Activated T-cell treated with anti-CD3 and anti-CD28 coated beads, Interleukin-2, amount 50 U/mL, for 4 hours (primary cell): ENCODE measurements at places on chromosomes 2 and 18. TPM values are rescaled to one million over a fixed set of nuclear protein-coding genes. Genes with fewer than 3 reads are reported as not detected.

The FHOD3 gene
- total RNA-seq = not detected

The INPP5D gene
- 31.2 TPM for total RNA-seq

The TRPM8 gene
- total RNA-seq = 0.11 TPM

- no peak for DNase-seq
Measured at GRCh38 chr18:51044928-51045585, 15.0 kb downstream of the SMAD4 start.

GRCh38 chr2:240532031-240532775 is 25.6 kb downstream of the ANKMY1 start:
- DNase-seq = no peak

- DNase-seq = no peak
Measured at GRCh38 chr2:29806461-29806860, 114.9 kb downstream of the ALK start.

DNA sequence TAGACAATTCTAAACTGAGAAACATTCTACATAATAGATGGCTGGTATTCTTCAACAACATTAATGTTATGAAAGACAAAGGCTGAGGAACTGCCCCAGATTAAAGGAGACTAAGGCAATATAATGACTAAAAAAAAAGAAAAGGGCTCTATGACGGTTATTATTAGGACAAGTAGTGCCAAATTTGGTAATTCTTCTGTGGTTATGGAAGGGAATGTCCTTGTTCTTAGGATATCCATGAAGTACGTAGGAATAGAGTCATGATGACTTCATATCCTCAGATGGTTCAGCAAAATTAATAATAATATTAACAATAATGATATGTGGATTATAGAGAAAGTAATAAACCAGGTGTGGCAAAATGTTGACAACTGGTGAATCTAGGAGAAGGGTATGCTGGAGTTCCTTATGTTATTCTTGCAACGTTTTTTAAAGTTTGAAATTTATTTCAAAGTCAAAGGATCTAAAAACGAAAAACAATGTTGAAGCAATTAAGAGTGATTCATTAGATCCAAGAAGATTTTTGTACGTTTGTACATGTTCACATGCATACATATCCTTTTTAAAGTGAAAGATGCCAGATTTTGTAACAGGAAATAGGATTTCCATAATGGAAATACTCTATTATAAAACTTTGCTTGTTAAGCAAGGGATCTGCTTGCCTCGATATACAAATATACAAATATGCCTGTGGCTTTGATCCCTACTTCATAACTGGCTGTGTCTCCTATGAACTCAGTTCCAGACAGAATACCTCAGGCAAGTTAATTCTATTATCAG is 27.7 kb upstream of the STRN start:
- DNase-seq = no peak

DNA sequence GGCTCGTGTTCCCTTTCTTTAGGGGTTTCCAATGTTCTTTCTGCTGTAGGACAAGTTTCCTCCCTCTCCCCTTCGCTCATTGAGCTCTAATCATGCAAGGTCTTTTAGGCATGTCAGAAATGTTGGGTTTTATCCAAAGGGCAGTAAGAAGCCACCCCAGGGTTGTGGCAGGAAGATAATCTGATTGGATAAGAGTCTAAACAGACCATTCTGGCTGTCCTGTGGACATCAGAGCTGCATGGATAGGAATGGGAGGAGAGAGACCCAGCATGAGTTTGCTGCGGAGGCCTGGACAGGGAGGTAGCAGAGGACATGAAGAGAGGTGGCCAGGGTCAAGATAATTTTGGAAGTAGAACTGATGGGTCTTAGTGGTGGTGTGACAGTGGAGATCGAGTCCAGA is 88.2 kb downstream of the ACKR3 start:
- DNase-seq = no peak

GRCh38 chr18:58416014-58416703 is 212.7 kb downstream of the ALPK2 start:
- no peak for DNase-seq

DNA sequence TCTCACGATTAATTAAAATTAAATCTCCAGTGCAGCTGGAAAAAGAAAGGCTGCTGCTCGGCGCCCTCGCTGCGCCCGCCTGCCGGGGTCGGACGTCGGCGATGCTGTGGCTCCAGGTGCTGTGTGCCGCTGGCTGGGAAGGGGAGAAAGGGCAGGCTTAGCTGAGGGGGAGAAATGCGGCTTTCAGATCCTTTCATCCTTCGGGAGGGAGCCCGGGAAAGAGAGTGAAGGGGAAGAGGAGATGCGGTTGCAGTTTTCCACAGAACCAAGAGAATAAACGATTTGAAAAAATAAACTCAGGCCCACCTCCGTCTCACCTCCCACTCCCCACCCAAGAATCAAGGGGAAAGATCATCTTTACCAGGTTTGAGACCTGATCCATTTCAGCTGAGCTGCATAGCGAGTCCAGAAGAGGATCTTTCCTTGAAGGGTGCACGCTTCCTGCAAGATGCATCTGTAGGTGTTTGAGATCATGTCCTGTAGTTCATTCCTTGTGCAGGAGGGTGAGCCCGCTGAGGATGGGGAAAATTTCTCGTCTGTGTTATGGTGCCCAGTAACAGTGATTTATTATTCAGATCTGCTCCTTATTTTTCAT is 495 bp downstream of the TMEM169 start:
- DNase-seq = no peak

- no peak for DNase-seq
Measured at GRCh38 chr18:80010551-80010906, 22.2 kb upstream of the TXNL4A start.

GRCh38 chr2:23452853-23453420 is 68.0 kb downstream of the KLHL29 start:
- DNase-seq = no peak

DNA sequence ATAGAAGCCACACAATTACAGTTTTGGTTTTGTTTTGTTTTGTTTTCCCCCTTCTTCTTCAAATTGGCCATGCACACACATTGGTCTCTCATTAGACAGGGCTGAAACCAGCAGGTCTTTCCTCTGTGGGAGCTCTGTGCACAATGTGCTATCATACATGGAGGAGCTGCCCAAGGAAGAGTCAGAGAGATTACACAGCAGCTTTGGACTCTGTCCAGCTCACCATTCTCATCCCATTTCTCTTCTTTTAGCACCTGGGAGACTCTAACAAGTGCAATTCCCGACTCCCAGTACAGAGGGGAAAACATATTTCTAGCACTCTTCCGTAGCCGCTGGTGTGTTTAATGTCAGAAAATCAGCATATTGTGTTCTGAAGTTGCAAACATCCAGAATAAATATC is 29.4 kb downstream of the POU3F3 start:
- DNase-seq = no peak

DNA sequence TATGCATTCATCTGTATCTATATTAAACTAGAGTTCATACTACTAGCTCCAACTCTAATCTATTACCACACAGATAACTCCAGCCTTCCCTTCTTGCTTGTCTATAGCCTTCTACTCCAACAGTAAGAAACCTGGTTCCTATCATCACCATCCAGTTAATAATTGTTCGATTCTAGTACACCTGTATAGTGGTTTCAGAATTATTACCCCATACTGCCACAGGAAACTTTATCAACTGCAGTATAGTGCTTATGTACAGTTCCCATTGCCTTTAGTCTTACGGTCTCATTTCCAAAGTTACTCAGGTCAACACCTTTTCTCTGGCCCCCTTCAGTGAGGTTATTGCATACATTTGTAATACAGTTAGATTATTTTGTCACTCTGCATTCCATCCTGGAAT is 14.5 kb downstream of the METTL8 start:
- DNase-seq = no peak
